ENCODE measurements at places on chromosomes 7 and 10.

GRCh38 chr7:116273918-116274301 lies 63.6 kb downstream of the TES start:
- DNase-seq = no peak

- no peak for DNase-seq
Measured at GRCh38 chr10:62634576-62634975, 169.9 kb upstream of the ADO start.

DNA sequence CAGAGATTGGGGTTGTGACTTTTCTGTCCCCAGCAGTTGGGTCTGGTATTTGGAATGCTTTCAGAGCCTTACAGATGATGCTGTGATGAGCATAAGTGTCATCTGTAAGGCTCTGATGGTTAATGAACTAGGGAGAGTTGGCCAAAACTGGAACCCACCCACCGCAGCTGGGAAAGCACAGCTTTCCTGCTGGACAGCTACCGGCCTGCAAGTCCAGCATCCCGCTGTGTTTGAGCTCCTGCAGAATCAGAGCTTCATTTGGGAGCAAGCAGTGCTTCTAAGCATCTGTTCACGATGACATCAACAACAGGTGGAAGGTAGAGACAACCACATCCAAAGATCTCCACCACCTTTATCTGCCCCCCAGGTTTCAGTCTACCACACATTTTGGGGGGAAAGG lies 11.7 kb downstream of the UCN3 start:
- no peak for DNase-seq

DNA sequence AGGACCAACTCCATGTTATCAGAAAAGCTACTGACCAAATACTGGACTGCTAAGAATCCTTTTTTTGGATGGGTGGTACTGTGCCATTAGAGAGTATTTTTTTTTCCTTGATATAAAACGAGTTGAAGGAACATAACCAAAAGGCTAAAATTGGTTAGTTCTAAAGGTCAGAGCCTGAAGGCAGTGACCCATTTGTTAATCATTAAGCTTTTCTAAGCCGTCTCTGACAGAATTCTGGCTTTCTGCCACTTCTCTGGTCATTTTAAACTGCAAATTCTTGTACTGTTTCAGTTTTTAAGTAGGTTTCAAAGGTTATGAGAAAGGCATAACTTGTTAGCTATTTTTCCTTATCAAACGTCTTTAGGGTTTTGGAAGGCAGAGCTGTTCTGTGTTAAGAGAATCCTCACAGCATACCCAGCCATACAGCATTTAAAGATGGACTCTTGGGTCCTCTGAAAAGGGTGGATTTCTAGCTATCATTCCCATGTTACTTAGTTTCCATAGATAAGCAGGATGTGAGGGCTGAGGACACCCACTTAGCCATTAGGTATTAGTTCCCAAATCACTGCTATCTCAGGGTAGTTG lies 196.8 kb downstream of the RNLS start:
- no peak for DNase-seq

GRCh38 chr7:139777948-139778841 lies at the start of gene HIPK2:
Gene HIPK2, minus strand, starts transcription at chr7:139777998. Its CDS starts 375 bp downstream, at chr7:139777623.
- DNase-seq = peak; percentile 96

DNA sequence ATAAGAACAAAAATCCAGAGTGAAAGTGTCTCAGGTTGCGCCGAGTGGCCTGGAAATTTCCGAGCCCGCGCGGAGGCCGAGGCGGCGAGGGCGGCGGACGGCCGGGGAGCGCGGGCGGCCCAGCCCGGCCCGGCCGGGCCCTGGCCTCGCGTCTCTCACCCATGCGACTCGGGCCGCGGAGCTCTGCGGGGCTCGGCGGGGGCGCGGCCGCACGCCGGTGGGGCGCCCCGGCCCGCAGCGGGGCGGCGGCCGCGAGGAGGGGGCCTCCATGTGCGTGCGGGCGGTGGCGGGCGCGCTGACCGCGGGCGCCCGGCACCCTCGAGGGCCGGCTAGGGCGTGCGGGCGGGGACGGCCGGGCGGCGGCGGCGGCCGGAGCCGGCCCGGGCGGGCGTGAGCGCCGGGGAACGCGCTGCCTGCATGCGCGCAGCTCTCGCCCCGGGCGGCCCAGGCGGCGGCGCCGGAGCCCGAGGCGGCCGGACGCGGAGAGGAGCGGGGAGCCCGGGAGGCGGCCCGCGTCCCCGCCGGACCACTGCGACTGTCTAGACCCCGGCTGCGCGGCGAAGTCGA lies 302 bp upstream of the EN2 start:
- peak; percentile 86 for DNase-seq

DNA sequence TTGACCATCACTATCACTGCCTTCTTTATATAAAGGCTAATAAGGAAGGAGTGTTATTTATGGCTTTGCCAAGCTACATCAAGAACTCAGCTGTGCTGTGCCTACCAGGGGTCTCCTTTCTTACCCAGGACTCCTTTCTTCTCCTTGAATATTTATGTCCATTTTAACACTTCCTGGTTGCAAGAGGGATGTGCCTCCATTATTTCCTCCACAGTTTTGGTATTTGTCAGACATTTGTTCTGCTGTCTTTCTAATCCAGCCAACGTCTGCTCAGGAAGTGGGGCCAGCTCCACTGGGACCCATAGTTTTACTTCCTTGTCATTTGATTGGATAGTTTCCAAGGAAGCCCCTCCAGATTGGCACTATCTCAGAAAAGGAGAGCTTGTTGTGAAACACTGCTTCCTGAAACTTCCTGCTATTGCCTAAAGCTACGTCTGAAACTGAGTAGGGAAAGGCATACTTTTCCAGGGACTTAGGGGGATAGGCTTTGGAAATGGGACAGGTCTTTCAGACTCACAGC lies 6.6 kb upstream of the STRIP2 start:
- no peak for DNase-seq

GRCh38 chr7:23863209-23863787 lies 153.3 kb downstream of the STK31 start:
- DNase-seq = peak; percentile 27

DNA sequence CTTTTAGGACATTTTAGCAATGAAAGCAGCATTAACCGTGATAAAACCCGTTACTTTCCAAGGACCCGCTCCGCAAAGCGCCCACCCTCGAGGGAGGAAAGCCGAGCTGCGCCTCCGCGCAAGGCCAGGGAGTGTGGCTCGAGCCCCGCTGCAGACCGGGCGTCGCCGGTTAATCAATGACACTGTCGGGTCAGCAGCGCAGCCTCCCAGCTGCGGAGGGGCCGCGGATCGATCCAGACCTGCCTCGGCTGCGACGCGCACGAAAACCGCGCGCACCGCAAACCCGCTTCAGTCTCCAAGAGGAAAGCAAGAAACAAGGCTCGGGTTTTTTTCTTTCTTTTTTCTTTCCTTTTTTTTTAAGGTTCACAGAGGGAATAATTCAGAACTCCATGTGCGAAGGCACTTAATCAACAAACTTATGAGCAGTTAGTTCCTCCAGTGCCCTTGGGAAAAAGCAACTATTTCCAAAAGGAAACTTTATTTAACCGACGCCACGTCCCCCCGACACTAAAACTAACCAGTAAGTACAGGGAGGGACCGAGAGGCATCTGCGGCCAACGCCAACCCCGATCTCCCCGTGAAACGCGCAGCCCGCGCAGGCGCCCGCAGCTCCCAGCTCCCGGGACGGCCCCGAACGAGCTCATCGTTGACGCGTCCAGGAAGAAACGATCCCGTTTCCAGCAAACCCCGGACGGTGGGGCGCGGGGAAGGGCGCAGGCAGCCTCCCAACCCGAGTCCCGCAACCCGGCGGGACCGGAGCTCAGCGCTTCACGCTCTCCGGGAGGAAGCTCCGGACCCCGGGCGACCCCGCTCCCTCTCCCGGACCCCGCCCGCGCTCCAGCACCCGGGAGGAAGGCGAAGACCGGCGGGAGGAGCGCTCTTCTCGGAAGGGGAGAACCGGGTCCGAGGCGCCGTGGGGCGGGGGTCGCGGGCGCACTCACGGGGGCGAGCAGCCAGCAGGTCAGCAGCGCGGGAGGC lies 598 bp downstream of the VIPR2 start:
- DNase-seq = peak; percentile 81

GRCh38 chr7:121384265-121384664 lies 11.8 kb downstream of the FAM3C start:
- DNase-seq = no peak

GRCh38 chr7:39536951-39537350 lies 29.3 kb upstream of the YAE1 start:
- no peak for DNase-seq

DNA sequence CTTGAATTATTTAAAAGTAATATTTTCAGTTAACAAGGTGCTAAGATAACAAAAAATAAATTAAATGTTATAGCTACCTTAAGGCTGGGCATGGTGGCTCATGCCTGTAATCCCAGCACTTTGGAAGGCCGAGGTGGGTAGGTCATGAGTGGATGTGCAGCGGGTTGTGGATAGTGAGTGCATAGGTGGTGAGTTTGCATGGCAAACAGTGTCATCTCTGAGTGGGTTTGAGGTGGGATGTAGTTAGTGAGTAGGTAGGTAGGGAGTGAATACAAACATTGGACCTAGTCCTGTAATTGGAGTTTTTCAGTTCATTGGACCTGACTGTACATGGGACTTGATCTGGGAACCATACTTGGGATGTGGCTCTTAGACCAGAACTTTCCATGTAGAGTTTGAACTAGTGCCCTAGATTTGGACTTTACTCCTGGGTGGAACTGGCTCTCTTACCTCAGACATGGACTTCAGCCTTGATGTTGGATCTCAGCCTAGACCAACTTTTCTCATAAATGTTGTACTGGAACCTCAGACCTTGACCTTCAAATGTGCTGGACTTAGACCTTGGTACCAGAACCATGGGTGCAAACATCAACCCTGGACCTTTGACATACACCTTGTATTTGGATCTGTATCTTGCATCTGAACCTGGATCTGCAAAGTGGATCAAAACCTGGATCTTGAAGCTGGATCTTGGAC lies 47.0 kb downstream of the SEC61G start:
- DNase-seq = no peak

- DNase-seq = no peak
Measured at GRCh38 chr10:132316133-132316532, 8.4 kb upstream of the STK32C start.

GRCh38 chr7:64768824-64769223 lies 25.4 kb upstream of the ZNF138 start:
- DNase-seq = no peak

- DNase-seq = no peak
Measured at GRCh38 chr10:58453105-58453504, 59.6 kb upstream of the BICC1 start.

GRCh38 chr10:100020886-100021253 lies 11.1 kb upstream of the DNMBP start:
- peak; percentile 47 for DNase-seq

DNA sequence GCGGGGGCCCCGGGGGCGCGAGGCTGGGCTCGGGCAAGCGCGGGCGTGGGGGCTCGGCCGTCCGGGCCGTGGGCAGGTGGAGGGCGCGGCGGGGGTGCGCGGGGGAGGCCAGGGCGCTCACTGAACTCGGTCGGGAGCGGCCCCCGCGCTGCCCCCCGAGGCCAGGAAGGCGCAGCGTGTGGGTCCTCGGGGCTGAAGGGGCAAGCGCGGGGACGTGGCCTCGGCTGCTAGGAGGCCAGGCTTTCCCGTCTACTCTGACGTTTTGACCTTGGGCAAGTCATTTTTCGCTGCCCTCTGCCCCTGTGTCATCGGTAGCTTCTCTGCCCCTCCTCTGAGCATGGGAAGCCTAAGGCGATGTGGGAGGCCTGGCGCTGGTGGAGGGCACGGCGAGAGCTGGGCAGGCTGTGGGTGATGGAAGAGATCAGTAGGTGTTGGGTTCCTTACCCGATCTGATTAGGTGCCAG lies 441 bp downstream of the FBH1 start:
- DNase-seq = no peak

GRCh38 chr7:35268953-35269352 lies 15.1 kb upstream of the TBX20 start:
- no peak for DNase-seq

- DNase-seq = no peak
Measured at GRCh38 chr7:13466874-13467547, 522.5 kb downstream of the ETV1 start.

DNA sequence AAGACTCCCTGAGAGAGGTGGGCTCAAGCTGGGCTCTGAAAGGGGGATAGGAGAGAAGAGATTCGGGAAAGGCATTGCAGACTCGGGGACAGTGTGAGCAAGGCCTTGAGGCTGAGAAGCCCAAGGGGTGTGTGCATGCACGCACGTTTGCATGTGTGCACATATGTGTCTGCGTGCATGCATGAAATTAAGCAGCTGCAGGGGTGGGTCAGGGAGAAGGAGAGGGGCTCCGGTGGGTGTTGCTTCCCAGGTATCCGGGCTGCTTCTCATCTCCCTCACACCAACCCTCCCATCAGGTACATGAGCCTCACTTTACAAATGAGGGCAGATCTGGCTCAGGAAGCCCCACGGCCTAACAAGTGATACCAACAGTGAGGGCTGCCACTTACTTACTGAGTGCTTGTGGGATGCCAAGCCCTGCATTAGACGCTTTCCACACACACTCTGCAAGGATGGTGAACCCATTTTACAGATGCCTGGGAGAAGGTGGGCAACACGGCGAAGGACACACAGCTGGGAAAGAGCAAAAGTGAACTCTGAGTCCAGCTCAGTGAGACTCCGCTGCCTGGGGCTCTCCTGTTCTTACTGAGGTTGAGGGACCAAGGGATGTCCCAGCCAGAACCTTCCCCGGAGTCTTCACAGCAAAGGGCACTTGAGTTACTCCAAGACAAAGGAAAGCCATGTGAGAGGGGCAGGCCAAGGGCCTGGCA lies 26.4 kb downstream of the ZCCHC24 start:
- DNase-seq = no peak

GRCh38 chr10:12181065-12181775 lies 14.5 kb downstream of the NUDT5 start:
- DNase-seq = no peak

DNA sequence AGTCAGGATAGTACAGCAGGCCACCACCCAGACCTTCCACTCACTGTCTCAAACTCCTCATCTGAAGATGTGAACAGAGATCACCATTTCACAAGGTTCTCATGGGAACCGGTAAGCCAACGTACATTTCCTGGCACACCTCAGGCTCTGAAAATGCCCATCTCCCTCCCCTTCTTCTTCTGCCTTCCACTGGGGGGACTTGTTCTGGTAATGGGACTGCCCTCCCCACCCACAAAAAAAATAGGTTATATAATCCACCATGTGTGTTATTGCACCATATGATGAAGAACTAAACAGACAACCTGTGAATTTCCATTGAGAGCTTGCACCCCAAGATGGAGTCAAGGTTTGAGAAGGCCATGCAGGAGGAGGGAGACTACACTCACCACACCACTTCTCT lies 42.1 kb upstream of the IKZF1 start:
- no peak for DNase-seq

DNA sequence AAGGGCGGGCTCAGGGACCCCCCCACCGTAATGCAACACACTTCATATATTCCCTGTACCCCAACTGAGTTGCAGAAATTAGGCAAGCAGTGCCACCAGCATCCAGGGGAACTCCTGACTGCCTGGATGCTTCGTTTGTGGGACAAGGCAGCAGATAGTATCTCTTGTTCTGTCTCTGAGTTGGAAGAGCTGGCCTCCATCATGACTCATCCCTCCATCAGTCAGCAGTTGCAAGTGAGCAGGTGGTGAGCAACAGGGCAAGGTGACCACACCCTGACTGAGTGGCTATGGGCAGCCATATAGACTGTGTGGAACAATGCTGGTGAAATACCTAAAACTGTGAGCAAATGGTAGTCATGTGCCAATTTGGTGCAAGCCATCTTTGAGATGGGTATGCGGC lies 22.8 kb upstream of the ADAMTS14 start:
- no peak for DNase-seq
